Activated naive CD4-positive, alpha-beta T cell treated with anti-CD3 and anti-CD28 coated beads for 36 hours (primary cell): ENCODE measurements at places on chromosomes 2 and 18. TPM values are rescaled to one million over a fixed set of nuclear protein-coding genes. Genes with fewer than 3 reads are reported as not detected.

- no peaks in the 10 kb centered on the region for H3K27me3 ChIP-seq
- no peak for DNase-seq
- H3K4me3 ChIP-seq: no peak overlapping the region
- H3K4me1 ChIP-seq: no peaks in the 10 kb centered on the region
- H3K27ac ChIP-seq: no peak overlapping the region
Observed at GRCh38 chr2:5710615-5711014, 18.4 kb downstream of the SOX11 start.

DNA sequence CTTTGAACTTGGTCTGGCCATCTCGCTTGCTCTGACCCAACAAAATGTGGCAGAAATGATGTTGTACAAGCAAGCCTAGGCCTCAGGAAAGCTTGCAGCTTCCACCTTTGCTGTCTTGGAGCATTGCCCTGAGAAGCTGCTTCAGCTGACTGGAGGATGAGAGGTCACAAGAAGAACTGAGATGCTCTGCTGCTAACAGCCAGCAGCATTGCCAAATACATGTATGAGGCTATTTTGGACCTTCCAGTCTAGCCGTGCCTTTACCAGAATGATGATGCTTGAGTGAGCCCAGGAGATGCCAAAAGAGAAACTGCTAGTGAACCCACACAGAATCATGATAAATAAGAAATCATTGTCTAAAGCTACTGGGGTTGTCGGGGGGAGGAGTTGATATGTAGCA, 13.2 kb upstream of the ITGAV start:
- H3K27ac ChIP-seq: no peak overlapping the region
- no peak for DNase-seq
- peaks cover 3% of the 10 kb centered on the region for H3K4me1 ChIP-seq
- no peaks in the 10 kb centered on the region for H3K36me3 ChIP-seq
- H3K27me3 ChIP-seq: no peaks in the 10 kb centered on the region
- no peak overlapping the region for H3K4me3 ChIP-seq

- no peaks in the 10 kb centered on the region for H3K27me3 ChIP-seq
- DNase-seq: no peak
- no peaks in the 10 kb centered on the region for H3K4me1 ChIP-seq
Observed at GRCh38 chr2:30694286-30695055, 112.8 kb downstream of the CAPN13 start.

GRCh38 chr18:32301361-32301760, 111.5 kb downstream of the MEP1B start:
- H3K4me1 ChIP-seq: peaks cover 4% of the 10 kb centered on the region
- no peak overlapping the region for H3K27ac ChIP-seq
- peaks cover 6% of the 10 kb centered on the region for H3K27me3 ChIP-seq
- H3K36me3 ChIP-seq: no peaks in the 10 kb centered on the region

DNA sequence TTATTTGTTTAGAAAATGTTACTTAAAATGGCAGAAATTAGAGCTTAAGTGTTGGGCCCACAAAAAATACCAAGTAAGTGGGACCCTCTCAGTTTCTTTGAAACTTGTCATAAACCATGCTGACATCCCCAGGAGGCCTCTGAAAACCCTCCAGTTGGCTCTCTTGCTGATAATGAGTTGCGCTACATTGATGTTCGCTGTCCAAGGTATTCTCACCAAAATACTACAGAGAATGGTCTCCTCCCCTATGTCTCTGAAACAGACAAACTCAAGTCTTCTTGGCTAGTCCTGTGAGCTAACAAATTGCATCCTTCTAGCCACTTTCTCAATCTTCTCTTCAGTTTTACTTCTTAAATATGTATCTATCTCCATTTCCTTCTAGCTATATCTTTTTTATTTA, 669.4 kb downstream of the IRS1 start:
- H3K27ac ChIP-seq: no peak overlapping the region
- H3K36me3 ChIP-seq: no peaks in the 10 kb centered on the region
- H3K4me1 ChIP-seq: no peaks in the 10 kb centered on the region

- H3K4me3 ChIP-seq: no peak overlapping the region
- no peak for DNase-seq
- no peaks in the 10 kb centered on the region for H3K27me3 ChIP-seq
Observed at GRCh38 chr18:30763902-30764350, 278.6 kb downstream of the DSC3 start.

GRCh38 chr18:78789850-78790249, 189.8 kb upstream of the SALL3 start:
- no peak overlapping the region for H3K4me3 ChIP-seq
- no peak overlapping the region for H3K27ac ChIP-seq
- H3K36me3 ChIP-seq: no peaks in the 10 kb centered on the region
- no peak for DNase-seq
- H3K4me1 ChIP-seq: no peaks in the 10 kb centered on the region

DNA sequence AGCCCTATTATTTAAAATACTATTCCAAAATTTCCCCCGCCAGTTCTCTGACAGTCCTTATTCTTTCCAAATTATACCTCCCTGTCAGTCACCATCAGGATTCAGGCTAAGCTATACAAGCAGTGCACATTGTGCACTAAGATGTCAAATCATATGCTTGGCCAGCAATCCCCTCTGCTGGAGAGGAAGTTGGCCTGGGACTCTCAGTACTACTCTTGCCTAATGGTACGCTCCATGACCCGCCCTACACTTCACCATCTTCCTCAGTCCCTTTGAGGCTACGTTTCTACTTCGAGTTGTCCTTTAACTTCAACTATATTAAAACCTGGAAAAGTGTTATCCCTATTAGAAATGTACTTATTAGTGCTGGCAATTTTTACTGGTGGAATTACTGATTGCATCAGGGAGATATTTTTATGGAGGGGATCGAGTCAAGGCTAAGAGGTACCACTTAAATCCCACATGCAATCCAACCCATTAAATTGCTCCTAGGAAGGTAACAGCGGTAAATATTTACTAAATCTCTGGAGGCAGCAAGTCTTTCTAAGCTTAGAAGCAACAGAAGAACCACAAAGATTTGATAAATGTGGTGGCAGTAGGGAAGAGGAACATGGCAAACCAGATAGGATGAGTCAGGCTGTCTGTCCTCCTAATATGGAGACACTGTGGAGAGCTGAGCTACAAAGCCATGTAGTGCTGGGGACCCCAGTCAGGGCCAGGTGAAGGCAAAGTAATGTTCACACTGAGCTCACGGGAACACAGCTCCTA, 2.7 kb downstream of the USP40 start:
- no peaks in the 10 kb centered on the region for H3K27me3 ChIP-seq
- no peak for DNase-seq
- H3K36me3 ChIP-seq: peaks cover 5% of the 10 kb centered on the region
- no peak overlapping the region for H3K27ac ChIP-seq
- no peak overlapping the region for H3K4me3 ChIP-seq
- peaks cover 10% of the 10 kb centered on the region for H3K4me1 ChIP-seq

DNA sequence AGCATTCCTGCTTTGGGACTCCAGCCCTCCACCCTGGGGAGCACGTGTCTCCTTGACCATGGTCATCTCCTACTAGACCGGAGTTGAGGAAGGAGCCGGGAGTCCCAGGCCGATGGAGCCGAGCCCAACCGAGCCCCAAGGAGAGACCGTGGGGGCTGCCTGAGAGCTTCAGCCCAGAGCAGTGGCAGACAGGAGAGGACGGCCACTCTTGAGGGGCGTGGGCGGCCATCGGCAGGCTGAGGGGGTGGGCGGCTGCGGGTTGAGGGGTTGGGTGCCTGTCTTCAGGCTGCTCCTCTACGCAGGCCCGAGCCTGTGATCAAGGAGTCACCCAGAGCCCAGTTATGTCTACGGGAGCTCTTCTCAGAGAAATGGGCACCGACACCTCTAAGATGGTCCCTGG, 158.7 kb downstream of the PXDN start:
- no peaks in the 10 kb centered on the region for H3K4me1 ChIP-seq
- DNase-seq: no peak
- no peak overlapping the region for H3K4me3 ChIP-seq
- H3K36me3 ChIP-seq: no peaks in the 10 kb centered on the region
- H3K27ac ChIP-seq: no peak overlapping the region

- H3K27me3 ChIP-seq: no peaks in the 10 kb centered on the region
- no peak overlapping the region for H3K4me3 ChIP-seq
- H3K27ac ChIP-seq: no peak overlapping the region
- H3K36me3 ChIP-seq: no peaks in the 10 kb centered on the region
Observed at GRCh38 chr2:73028841-73029240, 42.7 kb downstream of the SFXN5 start.

DNA sequence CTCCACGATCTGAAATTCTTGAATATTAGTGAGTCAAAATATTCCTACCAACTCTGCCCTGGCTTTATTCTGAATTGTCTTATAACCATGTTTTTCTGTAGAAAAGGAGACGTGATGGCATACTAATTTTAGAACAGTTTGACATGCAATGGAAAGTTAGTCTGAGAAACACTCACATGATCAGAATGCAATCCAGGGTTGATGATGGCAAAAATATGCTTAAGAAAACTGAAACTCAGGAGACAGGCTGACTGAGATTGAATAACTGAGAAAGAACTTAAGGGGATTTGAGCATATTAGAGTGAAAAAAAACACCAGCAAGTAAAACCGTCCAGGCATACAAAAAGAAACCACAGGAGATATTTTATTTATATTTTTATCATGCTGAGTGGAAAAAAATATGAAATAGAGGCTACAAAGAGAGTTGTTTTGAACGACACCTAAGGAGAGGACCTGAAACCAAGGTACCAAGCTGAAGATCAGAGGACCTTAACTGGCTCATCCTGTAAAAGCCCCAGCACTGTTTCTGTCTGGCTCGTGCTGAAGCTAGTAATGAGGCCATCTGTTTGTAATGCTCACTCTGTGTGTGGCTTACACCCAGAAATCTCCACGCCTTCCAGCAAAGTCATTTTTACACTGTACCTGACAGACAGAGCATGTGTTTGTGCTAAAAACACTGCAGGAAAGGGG, 437.2 kb upstream of the PKDCC start:
- no peak overlapping the region for H3K27ac ChIP-seq
- H3K27me3 ChIP-seq: no peaks in the 10 kb centered on the region
- no peak overlapping the region for H3K4me3 ChIP-seq
- H3K4me1 ChIP-seq: no peaks in the 10 kb centered on the region

- H3K4me1 ChIP-seq: peaks cover 31% of the 10 kb centered on the region
- no peak overlapping the region for H3K27ac ChIP-seq
- peaks cover 5% of the 10 kb centered on the region for H3K36me3 ChIP-seq
Observed at GRCh38 chr2:156396126-156396525, 40.1 kb upstream of the GPD2 start.

- no peaks in the 10 kb centered on the region for H3K36me3 ChIP-seq
- DNase-seq: no peak
- H3K4me3 ChIP-seq: no peak overlapping the region
Observed at GRCh38 chr2:236626391-236627150, 56.9 kb downstream of the ACKR3 start.

- DNase-seq: no peak
- peaks cover 2% of the 10 kb centered on the region for H3K27me3 ChIP-seq
- no peak overlapping the region for H3K4me3 ChIP-seq
- H3K36me3 ChIP-seq: no peaks in the 10 kb centered on the region
- H3K4me1 ChIP-seq: peaks cover 2% of the 10 kb centered on the region
- no peak overlapping the region for H3K27ac ChIP-seq
Observed at GRCh38 chr2:224160917-224161316, 121.8 kb upstream of the SERPINE2 start.

DNA sequence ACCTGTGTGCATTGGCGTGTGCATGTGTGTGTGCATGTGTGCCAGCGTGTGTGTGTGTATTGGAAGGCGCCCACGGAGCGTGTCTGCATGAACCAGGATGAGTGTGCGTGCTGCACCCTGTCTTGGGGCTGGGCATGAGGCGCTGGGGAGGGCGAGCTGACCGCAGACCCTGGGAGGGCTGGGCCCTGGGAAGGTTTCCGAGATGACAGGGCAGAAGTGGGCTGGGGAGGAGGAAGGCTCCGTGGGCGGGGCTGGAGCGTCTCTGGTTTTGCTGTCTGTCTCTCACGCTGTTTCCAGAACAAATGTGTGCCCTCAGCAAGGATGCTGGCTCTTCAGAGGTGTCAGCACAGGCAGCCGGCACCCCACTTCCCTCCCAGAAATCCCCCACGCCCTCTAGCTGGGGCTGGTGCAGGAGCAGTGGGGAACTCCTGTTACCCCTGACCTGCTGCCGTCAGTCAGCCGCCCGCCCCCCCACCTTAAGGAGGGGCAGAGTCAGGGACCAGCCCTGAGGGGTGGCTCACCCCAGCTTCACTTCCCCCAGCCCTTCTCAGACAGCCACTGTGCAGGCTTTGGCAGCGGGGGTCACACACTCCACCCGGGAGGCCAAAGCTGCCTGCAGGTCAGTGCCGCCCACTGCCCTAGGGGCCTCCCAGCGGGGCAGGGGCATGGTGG, at the start of gene GPR35:
TSS of gene GPR35 (plus strand) at position 531 of the 672 bp plus-strand sequence. CDS start 4,473 bp downstream, outside the sequence.
- peak within 1 kb of the TSS; percentile 42 for H3K4me3 ChIP-seq
- no peaks in the 10 kb centered on the region for H3K36me3 ChIP-seq
- peak; percentile 86 for DNase-seq
- no peaks in the 10 kb centered on the region for H3K27me3 ChIP-seq
- peak within 1 kb of the TSS; percentile 47 for H3K27ac ChIP-seq

DNA sequence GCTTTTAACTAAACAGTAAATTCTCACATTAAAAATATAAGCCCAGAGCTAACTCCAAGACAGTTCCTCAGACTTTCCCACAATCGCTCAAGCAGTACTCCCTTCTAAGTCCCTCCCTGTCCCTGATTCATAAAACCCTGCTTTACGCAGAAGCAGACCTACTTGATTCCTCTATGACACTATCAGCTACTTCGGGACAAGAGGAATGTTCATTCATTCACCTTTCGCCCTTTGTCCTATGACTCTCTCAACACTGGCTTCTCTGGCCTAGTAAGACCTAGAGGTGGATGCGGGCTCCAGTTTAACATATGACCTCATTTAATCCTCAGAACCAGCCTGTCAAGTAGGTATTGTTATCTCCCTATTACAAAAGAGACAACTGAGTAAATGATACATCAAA, 10.2 kb downstream of the LPIN2 start:
- no peak for DNase-seq
- H3K36me3 ChIP-seq: peaks cover 50% of the 10 kb centered on the region
- peaks cover 65% of the 10 kb centered on the region for H3K4me1 ChIP-seq
- no peak overlapping the region for H3K4me3 ChIP-seq
- no peaks in the 10 kb centered on the region for H3K27me3 ChIP-seq

GRCh38 chr18:72409903-72410302, 134.2 kb downstream of the CBLN2 start:
- DNase-seq: no peak
- H3K27me3 ChIP-seq: no peaks in the 10 kb centered on the region
- H3K4me1 ChIP-seq: no peaks in the 10 kb centered on the region

DNA sequence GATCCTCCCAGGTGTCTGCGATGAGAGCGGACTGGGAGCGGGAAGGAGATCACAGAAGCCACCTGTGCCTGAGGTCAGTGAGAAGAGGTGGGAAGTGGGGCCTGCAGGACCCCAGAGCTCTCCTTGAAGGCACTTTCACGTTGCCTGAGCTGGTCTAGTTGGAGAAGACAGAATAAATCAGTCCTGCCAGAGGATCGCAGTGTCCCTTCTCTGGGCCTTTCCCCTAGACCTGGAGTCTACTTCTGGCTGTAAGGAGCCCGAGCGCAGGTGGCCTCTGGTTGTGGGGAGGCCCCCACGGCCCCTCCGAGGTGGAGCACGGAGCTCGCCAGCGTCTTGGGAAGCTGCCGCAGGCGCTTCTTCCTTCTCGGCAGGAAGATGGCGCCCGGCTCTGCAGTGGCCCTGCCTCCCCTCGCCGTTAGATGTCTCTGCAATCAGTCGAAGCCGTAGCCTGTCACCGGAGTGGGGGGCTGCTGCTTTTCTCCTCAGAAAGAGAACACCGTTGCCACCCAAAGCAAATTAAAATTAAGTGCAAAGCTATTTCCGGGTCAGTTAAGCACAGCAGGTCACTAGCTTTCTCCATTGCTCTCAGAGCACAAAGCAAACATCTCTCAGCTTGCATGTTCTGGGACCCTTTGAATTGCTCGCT, 212.0 kb upstream of the MYT1L start:
- H3K27ac ChIP-seq: no peak overlapping the region
- H3K27me3 ChIP-seq: peaks cover 3% of the 10 kb centered on the region
- H3K36me3 ChIP-seq: no peaks in the 10 kb centered on the region
- H3K4me1 ChIP-seq: no peaks in the 10 kb centered on the region
- peak; percentile 17 for DNase-seq
- H3K4me3 ChIP-seq: no peak overlapping the region

SNORC gene
- 1.1 TPM for total RNA-seq

SP3 gene
- total RNA-seq: 89.8 TPM
